Caco-2 (cell line): ENCODE measurements at places on chromosomes 12 and 14. TPM values are rescaled to one million over a fixed set of nuclear protein-coding genes. Genes with fewer than 3 reads are reported as not detected.

GRCh38 chr14:65303899-65304222 lies 108.7 kb upstream of the FUT8 start:
- H3K4me3 ChIP-seq, result no peak overlapping the region
- peaks cover 55% of the 10 kb centered on the region for H3K4me1 ChIP-seq
- DNase-seq, result no peak
- H3K27ac ChIP-seq, result peak overlapping the region; percentile 46
- no peaks in the 10 kb centered on the region for H3K36me3 ChIP-seq

DNA sequence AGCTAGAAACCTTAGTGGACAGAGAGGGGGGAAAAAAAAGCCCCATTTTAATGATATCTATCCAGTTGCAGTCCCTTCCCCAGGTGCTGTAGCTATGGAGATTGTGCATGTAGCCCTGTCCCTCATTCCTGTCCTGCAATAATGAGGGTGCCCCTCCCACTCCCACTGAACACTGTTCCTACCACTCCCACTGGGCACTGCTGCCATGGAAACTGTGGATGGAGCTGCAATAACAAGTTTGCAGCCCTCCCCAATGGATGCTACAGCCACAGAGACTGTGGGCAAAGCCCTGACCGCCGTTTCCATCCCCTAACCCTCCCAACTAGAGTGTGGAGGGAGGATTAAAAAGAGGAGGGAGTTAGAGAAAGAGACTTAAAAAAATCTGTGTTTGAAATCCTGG lies 238.3 kb downstream of the FUT8 start:
- no peaks in the 10 kb centered on the region for H3K4me1 ChIP-seq
- no peaks in the 10 kb centered on the region for H3K36me3 ChIP-seq
- no peaks in the 10 kb centered on the region for H3K27me3 ChIP-seq
- no peak overlapping the region for H3K27ac ChIP-seq
- no peak for DNase-seq

- no peaks in the 10 kb centered on the region for H3K36me3 ChIP-seq
- DNase-seq, result no peak
- H3K27ac ChIP-seq, result no peak overlapping the region
- H3K4me1 ChIP-seq, result peaks cover 10% of the 10 kb centered on the region
- no peaks in the 10 kb centered on the region for H3K27me3 ChIP-seq
Measured at GRCh38 chr12:76002598-76003354, 28.8 kb downstream of the PHLDA1 start.

GRCh38 chr12:47882781-47883546 lies 21.8 kb downstream of the VDR start:
- H3K27me3 ChIP-seq, result no peaks in the 10 kb centered on the region
- H3K36me3 ChIP-seq, result no peaks in the 10 kb centered on the region
- H3K27ac ChIP-seq, result no peak overlapping the region
- no peak overlapping the region for H3K4me3 ChIP-seq
- H3K4me1 ChIP-seq, result peaks cover 8% of the 10 kb centered on the region; the same call in 1 of the 2 replicates

DNA sequence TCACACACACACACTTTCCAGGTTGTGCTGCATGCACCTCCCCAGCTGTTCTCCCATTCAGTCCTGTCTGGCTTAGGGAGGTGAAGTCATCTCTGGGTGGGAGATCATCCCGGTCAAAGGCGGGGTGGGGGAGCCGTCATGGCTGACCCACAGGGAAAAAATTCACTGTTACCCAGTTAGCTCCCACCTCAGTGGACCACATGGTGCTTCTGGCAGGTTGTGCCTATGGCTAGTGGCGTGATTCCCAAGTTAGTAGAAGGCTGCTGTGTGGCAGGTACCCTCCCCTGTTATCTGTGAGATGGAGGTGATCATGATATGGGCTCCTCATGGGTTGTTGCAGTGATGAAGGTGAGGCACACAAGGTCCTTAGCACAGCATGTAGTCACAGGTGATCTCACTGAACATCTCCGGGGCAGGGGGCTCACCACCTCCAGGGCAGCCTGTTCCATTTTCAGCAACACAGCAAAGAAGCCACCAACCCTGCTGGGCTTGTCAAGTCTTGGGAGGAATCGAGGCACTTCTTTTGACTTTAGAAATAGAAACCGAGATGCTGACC lies 154.9 kb upstream of the CCND2 start:
- peaks cover 14% of the 10 kb centered on the region for H3K4me1 ChIP-seq
- no peaks in the 10 kb centered on the region for H3K27me3 ChIP-seq
- H3K4me3 ChIP-seq, result no peak overlapping the region
- DNase-seq, result no peak

DNA sequence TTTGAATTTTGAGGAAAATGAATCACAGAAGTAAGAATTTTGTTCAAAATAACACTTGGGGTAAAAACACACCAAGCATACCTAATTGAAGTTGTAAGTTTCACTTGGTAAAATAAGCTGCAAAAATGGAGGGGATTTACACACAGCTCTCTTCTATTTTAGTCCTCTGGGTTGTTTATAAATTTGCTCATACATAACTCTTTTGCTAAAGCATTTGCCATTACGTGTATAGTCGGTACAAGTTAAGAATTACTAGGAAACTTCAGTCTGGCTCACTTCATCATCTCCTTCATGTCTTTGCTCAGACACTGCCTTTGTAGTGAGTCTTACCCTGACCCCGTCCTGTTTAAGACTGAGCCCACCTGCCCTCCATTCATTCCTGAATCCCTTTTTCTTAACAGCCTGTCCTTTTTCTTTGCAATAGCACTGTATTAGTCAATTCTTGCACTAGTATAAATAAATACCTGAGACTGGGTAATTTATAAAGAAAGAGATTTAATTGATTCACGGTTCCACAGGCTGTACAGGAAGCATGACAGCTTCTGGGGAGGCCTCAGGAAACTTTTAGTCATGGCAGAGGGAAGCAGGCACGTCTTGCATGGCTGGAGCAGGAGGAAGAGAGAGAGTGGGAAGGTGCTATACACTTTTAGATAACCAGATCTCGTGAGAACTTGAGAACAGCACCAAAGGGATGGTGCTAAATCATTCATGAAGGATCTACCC lies 451.1 kb downstream of the PCNX1 start:
- DNase-seq, result no peak
- peaks cover 39% of the 10 kb centered on the region for H3K4me1 ChIP-seq
- no peaks in the 10 kb centered on the region for H3K36me3 ChIP-seq
- no peak overlapping the region for H3K4me3 ChIP-seq
- H3K27ac ChIP-seq, result no peak overlapping the region
- H3K27me3 ChIP-seq, result no peaks in the 10 kb centered on the region

GRCh38 chr14:30339311-30339901 lies 219.6 kb upstream of the G2E3 start:
- no peaks in the 10 kb centered on the region for H3K27me3 ChIP-seq
- no peak overlapping the region for H3K27ac ChIP-seq
- no peak for DNase-seq
- H3K4me3 ChIP-seq, result no peak overlapping the region

UBC gene
- 782 and 880 TPM in 2 replicates for total RNA-seq
